ENCODE measurements at places on chromosomes 11 and 22.

- DNase-seq = no peak
These were observed 29.8 kb upstream of the EED start for GRCh38 chr11:86214710-86215109.

GRCh38 chr11:34261820-34262219 is 96.0 kb downstream of the ABTB2 start:
- no peak for DNase-seq

GRCh38 chr22:44730022-44730393 is 22.4 kb upstream of the ARHGAP8 start:
- no peak for DNase-seq

DNA sequence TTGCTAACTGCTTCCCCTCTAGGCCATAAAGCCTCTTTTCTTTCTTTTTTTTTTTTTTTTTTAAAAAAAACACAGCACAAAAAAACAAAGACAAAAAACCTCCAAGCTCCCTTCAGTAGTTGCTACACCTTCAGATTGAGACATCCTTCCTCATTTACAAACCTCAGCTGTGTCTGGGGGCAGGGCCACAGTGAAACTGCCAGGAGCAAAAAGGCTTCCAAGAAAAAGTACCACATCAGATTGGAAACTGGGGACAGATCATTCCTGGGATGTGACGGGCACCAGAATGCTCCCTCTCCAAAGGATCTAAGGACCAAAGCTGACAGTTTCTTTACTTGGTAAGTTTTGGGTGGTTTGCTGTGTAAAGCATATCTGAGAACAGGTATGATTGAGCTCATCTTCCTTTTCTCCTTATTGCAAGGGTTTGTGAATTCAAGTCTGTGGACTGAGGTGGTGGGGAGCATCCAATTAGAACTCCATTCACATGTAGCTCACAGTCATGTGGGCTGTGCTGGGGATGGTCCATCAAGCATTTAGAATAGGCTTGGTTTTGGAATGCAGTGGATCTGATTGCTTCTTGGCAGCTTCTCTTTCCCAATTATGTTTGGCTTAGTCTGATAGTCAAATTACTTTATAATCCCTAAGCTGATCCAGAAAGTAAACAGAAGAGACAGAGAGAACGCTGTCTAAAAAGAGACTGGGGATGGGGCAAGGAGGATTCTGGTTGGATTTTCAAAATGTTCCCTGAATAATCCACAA is 705 bp downstream of the BBOX1 start:
- DNase-seq = no peak

- no peak for DNase-seq
These were observed 3.0 kb downstream of the RHOG start for GRCh38 chr11:3837793-3838192.

- peak; percentile 81 for DNase-seq
These were observed 49.0 kb downstream of the OR4D9 start for GRCh38 chr11:59560290-59560701.

DNA sequence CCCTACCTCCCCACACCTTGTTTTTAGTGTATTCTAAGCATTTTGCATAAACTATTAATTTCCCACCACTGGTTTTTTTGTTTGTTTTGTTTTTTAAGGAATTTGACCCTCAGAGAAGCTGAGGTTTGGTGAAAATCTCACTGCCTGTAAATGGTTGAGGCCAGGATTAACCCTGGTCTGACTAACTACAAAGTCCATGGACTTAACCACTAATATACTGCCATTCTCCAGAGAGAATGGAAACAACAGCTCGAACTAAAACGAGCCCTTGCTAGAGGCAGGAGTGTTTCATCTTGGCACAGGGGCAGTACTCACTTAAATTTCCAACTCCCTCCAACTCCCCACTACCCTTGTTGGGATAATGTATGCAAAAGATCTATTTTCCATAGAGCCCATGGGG is 3.0 kb downstream of the CTNND1 start:
- no peak for DNase-seq

GRCh38 chr11:27612932-27613880 is 87.0 kb downstream of the BDNF start:
- DNase-seq = no peak
